ENCODE measurements at places on chromosomes 2 and 18.

GRCh38 chr18:21450913-21451312 lies 149.6 kb downstream of the ESCO1 start:
- DNase-seq: no peak

DNA sequence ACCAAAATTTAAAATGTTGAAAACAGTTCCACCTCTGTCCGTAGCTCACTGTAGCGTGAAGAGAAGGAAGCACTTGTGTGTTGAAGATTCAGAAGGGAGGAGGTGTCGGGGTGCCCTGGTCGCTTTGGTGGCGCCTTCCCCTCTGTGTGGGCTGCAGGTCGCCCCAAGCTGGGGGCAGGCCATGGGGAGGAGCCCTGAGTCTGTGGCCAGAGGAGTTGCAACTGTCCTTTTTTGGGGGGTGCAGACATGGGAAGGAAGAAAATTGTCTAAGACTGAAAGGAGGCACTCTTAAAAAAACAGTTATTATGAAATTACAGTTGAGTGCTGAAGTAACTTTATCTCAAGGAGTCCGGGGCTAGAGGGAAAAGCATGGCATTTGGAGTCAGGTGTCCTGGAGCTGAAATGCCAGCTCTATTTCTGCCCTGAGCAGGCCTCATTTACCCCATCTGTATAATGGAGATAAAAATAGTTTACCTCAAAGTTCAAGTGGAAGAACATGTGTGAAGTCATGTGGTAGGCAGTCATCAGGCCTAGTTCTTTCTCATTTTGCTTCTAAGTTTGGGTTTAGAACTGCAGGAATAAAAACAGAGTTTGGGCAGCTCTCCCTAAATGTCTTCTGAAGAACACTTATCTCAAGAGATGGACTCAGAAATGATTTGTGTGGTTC lies 82.1 kb downstream of the RNF144A start:
- DNase-seq: no peak

DNA sequence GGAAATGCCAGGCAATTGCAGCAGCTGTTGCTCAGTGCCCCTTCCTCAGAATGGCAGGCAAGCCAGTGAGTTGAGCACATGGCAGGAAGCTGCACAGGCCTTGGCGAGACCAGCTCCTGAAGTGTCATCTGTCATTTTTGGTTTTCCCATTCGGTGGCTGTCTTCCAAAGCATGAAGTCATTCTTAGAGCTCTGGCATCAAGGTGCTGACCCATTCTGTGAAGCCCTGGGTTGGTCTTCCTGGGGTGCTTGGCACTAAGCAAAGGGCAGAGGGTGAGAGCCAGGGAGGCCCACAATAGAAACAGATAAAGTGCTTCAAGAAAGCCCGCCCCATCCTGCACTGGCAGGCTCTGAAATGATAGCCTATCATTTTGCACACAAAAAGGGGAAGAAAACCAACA lies 150.5 kb downstream of the VAPA start:
- DNase-seq: no peak

DNA sequence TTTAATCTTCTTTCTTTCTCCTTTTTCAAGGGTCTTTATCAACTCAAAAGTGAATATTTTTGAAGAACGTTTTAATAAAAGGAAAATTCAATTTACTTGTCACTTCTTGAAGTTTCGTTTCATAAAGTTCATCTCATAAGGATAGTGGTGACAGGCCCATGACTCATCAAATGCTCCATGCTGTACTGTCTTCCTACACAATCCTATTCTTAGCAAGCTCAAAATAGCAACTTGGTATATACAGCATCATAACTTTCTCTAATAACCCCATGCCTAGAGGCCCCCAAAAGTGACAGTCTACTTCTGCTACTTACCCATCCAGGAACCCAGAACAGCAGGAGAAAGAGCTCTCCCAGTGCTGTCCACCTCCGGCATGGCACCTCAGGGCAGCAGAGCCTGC lies 7.7 kb downstream of the FBXO15 start:
- DNase-seq: no peak

DNA sequence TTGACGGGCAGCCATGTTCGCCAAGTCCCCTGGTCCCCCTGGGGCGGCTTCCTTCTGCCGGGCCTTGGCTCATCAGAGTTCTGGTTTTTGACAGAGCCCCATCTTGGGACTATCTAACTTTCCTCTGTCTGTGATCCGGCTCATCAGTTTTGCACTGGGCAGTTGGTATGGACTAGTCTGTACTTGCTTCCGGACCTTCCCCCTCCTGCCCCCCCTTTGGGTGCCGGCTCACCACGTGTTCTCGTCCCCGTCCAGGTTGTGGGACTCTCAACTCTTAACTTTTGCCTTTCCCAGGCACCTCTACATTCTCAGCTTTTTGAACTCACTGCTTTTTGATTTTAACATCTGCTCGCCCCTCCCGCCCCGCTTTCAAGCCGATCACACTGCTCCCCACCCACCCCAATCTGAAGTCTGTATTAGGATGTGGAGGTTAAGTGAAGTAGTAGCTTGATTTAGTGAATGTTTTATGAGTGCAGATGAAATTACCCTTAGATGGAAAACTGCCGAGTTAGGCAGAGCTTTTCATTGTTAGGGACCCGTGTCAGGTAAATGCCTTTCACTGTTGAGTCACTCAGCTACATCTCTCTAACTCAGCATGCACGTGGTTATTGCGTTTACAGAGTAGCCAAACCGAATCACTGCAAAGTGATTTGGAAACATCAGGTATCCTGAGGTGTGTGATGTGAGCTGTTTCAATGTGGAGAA lies 874 bp downstream of the WDR43 start:
- peak; percentile 22 for DNase-seq

Data from stimulated activated CD8-positive, alpha-beta memory T cell treated with anti-CD3 and anti-CD28 coated beads, Interleukin-15, amount 100 ng/mL, for 24 hours (primary cell).